ENCODE measurements at places on chromosomes 3 and 15. TPM values are rescaled to one million over a fixed set of nuclear protein-coding genes. Genes with fewer than 3 reads are reported as not detected.

GRCh38 chr3:160296591-160296990, 71.4 kb downstream of the C3orf80 start:
- no peak for DNase-seq

GRCh38 chr15:58069008-58069407, 3.5 kb upstream of the ALDH1A2 start:
- no peak for DNase-seq

DNA sequence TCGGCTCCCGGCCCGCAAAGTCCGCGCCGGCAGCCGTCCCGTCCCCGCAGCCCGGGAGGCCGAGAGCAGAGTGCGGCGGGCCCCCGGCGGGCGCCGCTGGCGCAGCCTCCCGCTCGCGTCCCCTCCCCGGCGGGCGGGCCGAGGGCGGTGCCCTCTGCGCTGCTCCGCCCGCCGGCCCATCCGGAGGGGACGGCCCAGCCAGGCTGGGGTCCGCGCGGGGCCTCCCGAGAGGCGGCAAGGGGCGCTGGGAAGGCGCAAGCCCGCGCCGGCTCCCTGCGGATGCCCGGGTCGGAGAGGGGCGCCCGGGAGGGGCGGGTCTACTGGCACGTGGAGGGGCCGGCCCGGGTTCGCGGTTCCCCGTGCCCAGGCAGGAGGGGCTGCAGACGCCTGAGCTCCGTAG, at the start of the genes CLCN2 and POLR2H:
TSS of gene CLCN2 (minus strand) at position 74 of the 400 bp plus-strand sequence. CDS start 126 bp downstream, outside the sequence.
TSS of gene POLR2H (plus strand) at position 179 of the 400 bp plus-strand sequence. CDS start 1,783 bp downstream, outside the sequence.
- no peak for DNase-seq

DNA sequence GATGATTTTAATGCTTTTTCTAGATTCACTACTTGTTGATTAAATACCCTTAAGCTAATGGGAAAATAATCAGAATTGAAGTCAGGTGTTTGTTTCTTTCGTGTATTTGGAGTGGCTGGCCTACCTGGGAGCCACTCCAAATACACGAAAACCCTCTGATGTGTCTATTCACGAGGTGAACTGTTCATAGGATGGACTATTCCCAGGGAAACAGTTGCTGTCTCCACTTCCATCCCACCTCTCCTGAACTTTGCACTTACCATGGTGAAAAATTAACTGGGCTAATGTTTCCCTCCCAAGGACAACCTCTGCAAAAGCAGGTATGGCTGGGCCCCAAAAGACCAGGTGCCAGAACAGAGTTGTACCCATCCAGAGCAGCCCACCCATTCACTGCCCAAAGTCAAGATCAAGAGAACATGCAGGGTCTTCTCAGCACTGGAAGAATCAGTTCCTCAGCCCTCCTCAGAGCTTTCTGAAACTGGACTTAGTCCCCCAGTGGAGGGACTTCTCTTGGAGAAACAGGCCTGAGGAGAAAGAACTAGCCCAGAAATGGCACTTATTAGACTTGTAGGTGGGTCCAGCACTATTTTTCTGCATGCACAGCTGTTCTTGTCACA, 2.9 kb upstream of the SMAD3 start:
- no peak for DNase-seq

DNA sequence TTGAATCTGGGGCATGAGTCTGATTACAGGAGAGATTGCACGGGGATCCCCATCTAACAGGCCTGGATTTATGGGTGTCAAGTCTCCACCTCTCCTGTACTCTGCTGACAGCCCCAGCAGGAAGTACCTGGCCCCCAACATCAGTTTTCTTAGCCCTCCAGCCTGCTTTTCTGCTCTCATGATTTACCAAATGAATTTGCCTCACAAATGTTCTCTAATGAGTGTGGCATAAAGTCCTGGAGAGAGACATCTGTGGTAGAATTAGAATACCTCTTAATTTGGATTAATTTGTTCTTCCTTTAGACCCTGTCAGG, 60.1 kb downstream of the FNDC3B start:
- DNase-seq = no peak

GRCh38 chr15:49715211-49715610, 94.4 kb downstream of the DTWD1 start:
- no peak for DNase-seq

MAN2C1 gene
- 216 TPM for total RNA-seq

MME gene
- total RNA-seq = 0.11 TPM

Measured in activated T-cell treated with anti-CD3 and anti-CD28 coated beads, Interleukin-2, amount 50 U/mL, for 4 hours (primary cell).